ENCODE measurements at places on chromosomes 1 and 21. TPM values are rescaled to one million over a fixed set of nuclear protein-coding genes. Genes with fewer than 3 reads are reported as not detected.

SPRR2A gene
- total RNA-seq: 1.6 TPM

TAL1 gene
- 5.3 TPM for total RNA-seq

- no peak for DNase-seq
Observed at GRCh38 chr1:37850352-37850955, 8.9 kb downstream of the MTF1 start.

DNA sequence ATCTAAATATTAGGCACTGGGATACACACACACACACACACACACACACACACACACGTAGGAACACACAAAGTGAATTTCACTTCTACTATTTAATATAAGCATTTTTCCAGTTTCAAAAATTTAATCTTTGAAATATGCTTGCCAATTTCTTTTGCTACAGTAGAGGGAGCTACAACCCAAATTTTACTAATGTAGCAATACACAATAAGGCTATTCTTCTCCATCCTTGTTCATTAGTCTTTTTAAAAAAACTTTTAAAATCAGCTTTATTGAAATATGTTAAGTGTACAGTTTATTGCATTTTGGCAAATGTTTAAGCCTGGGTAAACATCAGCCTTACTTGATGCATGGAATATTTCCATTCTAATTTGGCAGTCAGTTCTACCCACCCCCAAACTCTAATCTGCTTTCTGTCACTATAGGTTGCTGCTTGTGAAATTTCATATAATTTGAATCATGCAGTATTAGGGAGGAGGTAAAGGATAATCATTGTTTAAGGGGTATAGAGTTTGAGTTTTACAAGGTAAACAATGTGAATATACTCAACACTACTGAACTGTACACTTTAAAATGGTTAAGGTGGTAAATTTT lies 93.0 kb upstream of the TENT5C start:
- DNase-seq: no peak

SHISAL2A gene
- 0.49 TPM for total RNA-seq

DNA sequence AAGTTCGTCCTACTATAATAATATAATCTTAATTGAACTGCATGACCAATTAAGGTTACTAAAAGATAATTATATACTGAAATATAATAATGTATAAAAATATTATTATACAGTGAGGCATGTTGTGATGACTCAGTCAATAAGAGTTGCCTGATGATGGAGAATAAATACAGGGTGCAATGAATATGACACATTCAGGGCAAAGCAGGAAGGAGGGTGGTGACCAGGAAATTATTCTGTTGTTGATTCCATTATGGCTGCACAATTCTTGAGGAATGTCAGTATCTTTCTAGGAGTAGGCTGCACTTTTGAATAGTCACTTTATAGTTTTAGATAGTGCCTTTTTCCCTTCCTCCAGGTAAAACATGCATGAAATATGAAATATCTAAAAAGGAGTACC lies 46.4 kb upstream of the RGS21 start:
- DNase-seq: no peak

C8A gene
- not detected for total RNA-seq

GRCh38 chr1:178706432-178706831 lies 18.6 kb upstream of the RALGPS2 start:
- peak; percentile 35 for DNase-seq

GRCh38 chr1:23527900-23528249 lies 3.2 kb downstream of the E2F2 start:
- no peak for DNase-seq

EFNA1 gene
- total RNA-seq: 45.1 TPM

- DNase-seq: no peak
Observed at GRCh38 chr1:160858507-160858906, 4.2 kb downstream of the CD244 start.

KCNJ6 gene
- total RNA-seq: 0.20 TPM
